HuH-7 (cell line): ENCODE measurements at places on chromosomes 2 and 18.

- no peak for DNase-seq
Observed at GRCh38 chr2:165406173-165406572, 63.3 kb upstream of the CSRNP3 start.

GRCh38 chr2:210215120-210215519 lies 10.1 kb downstream of the ACADL start:
- no peak for DNase-seq

- no peak for DNase-seq
Observed at GRCh38 chr2:25419678-25420242, 78.0 kb upstream of the DNMT3A start.

- DNase-seq = no peak
Observed at GRCh38 chr2:126999106-126999756, 100.5 kb downstream of the TEX51 start.

GRCh38 chr18:22783662-22784076 lies 149.5 kb upstream of the RBBP8 start:
- peak; percentile 5 for DNase-seq

- DNase-seq = no peak
Observed at GRCh38 chr2:11250400-11251196, 93.8 kb downstream of the ROCK2 start.

GRCh38 chr2:174339561-174340399 lies 5.0 kb downstream of the SP9 start:
- DNase-seq = no peak

DNA sequence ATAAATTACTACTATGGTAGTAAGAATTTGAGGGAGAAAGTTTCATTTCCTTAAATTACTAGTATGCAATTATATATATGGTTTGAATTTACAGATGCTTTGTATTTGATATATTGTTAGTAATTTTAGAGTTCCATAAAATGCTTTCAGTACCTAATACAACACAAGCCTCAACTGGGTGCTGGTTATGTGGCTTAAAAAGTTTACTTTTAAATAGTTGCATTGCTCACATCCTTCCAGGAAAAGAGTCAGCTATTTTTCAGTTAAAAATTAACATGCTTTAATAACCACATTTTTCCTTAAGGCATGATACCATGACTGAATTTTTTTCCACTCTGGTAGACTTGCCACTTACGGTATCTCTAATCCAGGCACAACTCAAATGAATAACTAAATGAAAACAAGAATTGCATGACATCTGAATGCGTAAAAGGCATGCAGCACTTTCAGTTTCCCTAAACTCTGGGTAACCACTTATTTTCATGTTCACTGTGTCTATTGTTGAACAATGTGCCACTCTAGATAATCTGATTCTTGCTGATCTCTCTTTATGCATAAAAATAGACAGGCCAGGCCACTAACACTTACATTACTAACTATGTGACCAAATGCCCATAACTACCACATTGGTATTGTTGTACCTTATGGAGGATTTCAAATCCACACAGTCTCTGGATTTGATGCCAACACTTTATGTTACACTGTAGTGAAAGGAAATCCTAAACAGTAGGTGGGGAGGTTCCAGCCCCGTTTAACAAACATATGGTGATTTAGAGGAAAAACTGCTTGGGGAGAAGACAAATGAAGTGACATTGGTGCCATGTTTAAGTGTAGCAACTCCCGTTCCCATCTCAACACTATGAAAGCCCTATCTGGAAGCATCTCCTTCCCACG lies 35.5 kb upstream of the SLC35F5 start:
- no peak for DNase-seq

GRCh38 chr2:12721566-12722446 lies 5.1 kb downstream of the TRIB2 start:
- DNase-seq = no peak

GRCh38 chr2:108998911-108999310 lies 9.9 kb upstream of the EDAR start:
- DNase-seq = no peak

DNA sequence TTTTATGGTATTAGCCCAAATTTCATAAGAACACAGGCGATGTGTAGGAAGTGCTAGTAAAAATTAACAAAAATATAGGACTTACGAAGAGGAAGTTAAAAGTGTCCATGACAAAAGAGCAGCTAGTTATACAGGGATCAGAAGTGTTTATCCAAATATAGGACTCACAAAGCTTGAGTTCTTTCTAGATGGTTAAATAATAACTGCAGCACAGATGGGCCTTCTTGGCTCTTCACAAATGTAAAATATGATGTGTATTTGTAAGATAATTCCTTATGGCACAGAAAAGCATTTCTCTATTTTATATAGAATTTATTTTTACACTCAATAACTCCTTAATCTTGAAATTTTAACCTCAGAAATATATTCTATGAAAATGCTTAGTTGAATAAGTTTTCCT lies 100.9 kb upstream of the SPHKAP start:
- DNase-seq = no peak

DNA sequence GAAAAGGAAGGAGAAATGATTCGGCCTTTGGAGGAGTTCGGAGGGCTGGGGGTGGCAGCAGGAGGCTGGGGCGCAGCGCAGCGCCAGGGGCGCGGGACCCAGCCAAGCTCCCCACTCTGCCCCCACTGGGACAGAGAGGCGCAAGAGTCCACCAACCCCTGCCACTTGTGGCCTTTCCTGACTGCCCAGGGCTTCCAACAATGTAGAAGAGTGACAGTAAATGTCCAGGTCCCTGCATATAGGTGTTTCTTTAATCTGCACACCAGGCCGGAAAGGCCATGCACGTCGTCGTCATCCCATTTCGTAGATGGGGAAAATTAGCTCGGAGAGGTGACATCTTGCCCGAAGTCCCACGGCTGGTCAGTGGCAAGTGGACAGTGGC lies 96.6 kb downstream of the INHBB start:
- DNase-seq = no peak

GRCh38 chr2:20599861-20600461 lies 50.9 kb downstream of the HS1BP3 start:
- DNase-seq = no peak

GRCh38 chr2:181140928-181141327 lies 160.5 kb downstream of the UBE2E3 start:
- no peak for DNase-seq

GRCh38 chr18:48929212-48929612 lies 21.6 kb downstream of the SMAD7 start:
- DNase-seq = no peak

DNA sequence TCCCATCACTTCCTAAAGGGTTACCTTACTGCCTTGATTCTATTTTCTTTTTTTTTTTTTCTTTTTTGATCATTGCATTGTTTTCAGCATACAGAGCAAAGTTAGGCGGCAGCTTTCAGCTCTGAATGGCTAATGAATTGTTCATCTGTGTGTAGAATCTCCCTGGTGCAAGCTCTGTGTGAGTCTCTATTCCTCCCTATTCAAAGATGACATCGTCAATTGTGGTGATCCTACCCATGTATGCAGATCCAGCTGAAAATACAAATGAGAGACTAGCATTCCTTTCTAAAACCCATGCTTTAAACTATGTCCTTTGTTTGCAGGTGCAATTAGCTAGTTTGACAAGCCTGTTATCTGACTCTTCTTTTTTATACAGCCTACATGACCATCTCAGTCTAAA lies 539.0 kb downstream of the ARHGAP15 start:
- DNase-seq = no peak

- no peak for DNase-seq
Observed at GRCh38 chr2:19051203-19051831, 307.1 kb downstream of the OSR1 start.

DNA sequence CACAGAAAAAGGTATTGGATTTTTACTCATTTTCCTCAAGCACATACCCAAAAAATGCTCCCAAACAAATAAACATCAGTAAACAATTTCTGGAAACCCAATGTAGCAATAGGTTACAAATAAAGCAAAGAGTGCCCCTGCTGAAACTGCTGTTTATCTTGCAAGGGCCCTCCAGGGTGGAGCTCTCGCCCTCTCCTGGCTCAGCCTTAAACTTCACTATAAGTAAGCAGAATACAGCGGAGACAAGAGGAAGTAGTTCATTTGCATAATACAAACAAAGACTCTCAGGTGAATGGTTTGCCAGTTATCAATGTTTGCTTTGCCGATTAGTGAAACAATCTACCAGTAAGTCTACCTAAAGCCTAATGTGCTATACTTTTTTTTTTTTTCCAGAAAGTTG lies 437.6 kb downstream of the DLGAP1 start:
- DNase-seq = peak; percentile 25

GRCh38 chr2:223315813-223316212 lies 263.8 kb downstream of the KCNE4 start:
- no peak for DNase-seq

DNA sequence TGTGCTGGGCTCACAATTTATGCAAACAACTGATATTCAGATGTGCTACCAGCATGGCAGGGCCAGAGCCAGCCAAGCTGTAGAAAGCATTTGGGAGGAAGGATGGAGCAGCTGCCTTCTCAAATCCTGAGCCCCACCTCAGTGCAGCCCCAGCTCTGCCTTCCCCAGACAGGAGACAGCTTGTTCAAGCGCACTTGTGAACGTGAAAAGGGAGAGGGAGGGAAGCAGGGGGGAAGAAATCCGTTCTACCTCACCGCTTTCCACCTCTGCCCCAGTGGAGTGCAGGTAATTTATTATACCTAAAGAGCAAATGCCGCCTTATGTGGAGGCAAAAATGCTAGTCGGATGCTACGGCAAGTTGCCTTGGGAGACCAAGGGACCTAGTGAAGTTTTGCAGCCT lies 66.0 kb upstream of the SLC14A2 start:
- no peak for DNase-seq

DNA sequence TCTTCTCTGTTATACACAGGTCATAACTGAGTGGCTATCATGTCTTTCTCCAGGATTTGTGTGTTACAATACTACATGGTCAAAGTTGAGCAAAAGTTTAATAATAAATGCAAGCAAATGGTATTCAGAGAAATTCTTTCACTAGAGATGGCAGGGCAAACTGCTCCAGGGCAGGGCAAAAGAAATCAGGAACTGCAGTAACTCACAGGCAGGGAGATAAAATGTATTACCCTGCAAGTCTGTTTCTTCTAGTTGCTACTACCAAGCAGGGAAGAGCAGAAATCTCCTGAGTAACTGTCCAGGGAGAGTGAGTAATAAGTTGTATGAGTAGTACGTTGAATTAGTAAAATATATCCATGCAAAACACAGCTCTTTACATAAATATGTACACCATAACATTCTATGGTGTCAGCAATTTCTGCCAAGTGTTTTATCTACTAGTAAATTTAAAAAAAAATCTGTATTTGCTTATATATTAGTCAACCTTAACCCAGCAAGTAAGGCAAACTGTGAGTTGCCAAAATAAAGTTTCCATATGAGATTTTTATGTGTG lies 404.1 kb downstream of the ZEB2 start:
- DNase-seq = no peak

- peak; percentile 69 for DNase-seq
Observed at GRCh38 chr2:154697418-154698252, 860 bp upstream of the KCNJ3 start.

- no peak for DNase-seq
Observed at GRCh38 chr18:59264121-59264571, 9.1 kb downstream of the RAX start.

DNA sequence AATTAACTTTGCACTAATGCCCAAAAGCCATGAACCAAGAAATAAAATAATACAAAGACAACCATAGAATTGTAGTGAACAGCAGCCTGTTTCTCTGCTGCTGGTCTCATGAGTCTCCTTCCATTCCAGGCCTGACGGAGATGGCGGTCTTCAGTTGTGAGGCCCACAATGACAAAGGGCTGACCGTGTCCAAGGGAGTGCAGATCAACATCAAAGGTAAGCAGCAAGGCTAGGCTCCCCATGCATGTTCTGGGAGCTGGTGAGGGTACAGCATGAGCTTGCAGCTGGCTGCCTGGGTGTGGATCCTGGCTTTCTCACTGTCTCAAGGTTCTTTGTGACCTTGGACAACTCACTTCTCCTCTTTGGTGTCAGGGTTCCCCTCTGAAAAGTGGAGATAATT lies 66.7 kb downstream of the MERTK start:
- DNase-seq = no peak

GRCh38 chr2:235024931-235025773 lies 73.3 kb downstream of the SH3BP4 start:
- DNase-seq = no peak

DNA sequence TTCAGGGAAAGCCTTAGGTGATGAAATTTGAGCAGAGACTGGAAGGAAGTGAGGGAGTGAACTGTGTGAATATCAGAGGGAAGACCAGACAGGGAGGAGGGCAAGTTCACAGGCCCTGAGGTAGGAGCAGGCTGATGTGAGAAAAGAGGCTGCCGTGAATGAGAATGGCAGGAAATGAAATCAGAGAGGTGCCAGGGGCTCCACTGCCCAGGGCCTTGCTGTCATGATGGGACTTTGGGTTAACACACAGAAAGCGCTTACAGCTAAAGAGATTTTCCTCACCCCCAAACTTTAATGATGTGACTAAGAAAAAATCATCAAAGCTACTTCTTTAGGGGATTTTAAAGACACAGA lies 53.8 kb downstream of the MARCHF4 start:
- no peak for DNase-seq

- no peak for DNase-seq
Observed at GRCh38 chr2:234770715-234771141, 181.1 kb upstream of the SH3BP4 start.

GRCh38 chr2:41836948-41837347 lies 210.9 kb upstream of the PKDCC start:
- no peak for DNase-seq

DNA sequence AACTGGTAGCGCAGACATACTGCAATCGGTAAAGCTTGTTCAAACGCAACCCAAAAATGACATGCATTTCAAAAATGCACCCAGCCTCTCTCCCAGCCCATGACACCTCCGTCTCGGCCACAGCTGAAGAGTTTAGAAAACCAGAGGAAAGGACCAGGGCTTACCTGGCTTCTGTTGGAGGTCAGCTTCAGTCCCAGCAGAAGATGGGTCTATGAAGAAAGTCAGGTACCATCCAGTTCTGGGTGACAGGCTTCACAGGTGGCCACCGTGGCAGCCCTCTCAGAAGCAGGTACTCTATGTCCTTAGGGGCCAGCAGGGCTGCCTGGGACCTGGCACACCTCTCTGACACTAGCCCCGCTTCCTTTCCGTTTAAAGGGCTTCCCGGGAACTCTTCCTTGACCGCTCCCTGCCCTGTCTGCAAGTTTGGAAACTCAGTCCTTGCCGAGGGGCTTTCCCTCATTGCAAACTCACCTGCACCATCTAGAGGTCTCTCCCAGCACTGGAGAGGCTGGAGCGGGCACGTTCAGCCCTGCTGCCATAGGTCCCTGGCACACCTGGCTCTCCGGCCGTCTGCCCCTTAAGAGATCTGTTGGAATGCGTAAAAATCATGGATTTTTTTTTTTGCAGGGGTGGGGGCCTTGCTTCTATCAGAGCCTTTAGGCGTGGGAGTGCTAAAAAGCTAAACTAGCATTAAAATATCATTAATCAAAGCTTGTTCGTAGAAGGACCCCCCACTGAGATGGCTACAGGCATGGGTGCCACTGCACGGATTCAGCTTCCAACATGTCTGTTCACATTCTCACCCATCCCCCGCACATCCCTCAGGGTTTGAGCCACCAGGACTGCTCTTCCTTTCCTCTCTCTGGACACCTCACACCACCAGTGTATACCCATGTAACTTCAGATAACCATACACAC lies at the start of gene EDAR:
Gene EDAR, minus strand, starts transcription at position 425 of the 918 bp plus-strand sequence. CDS start 58,206 bp downstream, outside the sequence.
- peak; percentile 76 for DNase-seq

- no peak for DNase-seq
Observed at GRCh38 chr2:55087501-55087900, 37.2 kb upstream of the RTN4 start.

- DNase-seq = no peak
Observed at GRCh38 chr18:57885931-57886330, 82.8 kb upstream of the ATP8B1 start.
